ENCODE measurements at places on chromosomes 4 and X. TPM values are rescaled to one million over a fixed set of nuclear protein-coding genes. Genes with fewer than 3 reads are reported as not detected.

The TAF1 gene
- total RNA-seq: 28.4 TPM

The AFF1 gene
- total RNA-seq: 13.1 TPM

The SPANXD gene
- total RNA-seq: not detected

DNA sequence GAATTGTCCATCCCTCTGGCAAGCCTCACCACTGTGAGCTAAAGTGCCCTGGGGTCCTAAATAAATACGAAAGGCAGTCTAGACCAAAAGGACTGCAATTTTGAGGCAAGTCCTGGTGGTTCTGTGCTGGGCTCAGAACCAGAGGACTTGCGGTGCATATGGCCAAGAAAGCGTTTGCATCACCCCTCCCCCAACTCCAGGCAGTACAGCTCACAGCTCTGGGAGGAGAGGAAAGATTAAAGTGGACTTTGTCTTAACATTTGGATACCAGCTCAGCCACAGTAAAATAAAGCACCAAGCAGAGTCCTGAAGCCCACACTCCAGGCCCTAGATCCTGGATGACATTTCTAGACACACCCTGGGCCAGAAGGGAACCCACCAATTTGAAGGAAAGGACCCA is 24.9 kb downstream of the RNF128 start:
- no peak for DNase-seq

- DNase-seq: no peak
These were observed 64.4 kb downstream of the FAM193A start for GRCh38 chr4:2600878-2601277.

DNA sequence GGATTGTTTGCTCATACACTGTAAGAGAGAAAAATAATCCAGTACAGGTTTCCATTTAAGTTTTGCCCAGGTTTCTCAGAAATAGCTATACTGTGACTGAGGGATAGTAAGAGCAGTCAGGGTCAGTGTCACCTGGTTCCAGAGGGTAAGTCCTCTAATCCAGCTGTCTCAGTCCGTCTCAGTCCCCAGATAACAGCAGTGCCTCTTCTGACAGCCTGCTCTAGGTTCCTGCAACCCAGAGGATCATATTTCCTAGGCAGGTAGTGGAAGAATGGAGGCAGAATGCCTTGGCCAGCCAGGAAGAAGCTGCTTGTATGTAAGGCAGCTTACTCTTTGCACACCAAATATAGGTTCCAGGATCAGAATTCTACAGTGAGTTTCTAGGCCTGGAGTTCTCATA is 22.6 kb upstream of the GNRHR start:
- no peak for DNase-seq

DNA sequence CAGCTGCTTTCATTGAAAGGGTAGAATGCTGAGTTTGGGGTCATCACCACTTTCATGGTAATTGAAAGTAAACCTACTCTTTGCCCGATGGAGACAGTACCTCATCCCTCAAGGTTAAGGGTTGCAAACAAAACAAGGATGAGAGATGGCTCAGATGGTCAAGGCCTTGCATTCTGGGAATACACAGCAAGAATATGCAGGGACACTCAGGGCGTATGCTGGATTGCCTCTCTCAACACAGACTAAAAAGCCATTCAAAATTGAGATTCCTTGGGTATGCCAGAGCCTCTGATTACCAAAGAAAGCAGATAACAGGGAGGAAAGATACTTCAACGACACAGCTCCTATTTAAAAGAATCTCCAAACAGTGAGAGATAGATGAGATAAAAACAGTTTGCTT is 310.4 kb downstream of the ARAP2 start:
- no peak for DNase-seq
